ENCODE measurements at places on chromosomes 6 and 20. TPM values are rescaled to one million over a fixed set of nuclear protein-coding genes. Genes with fewer than 3 reads are reported as not detected.
A peak's percentile ranks its signal among the peaks of the same experiment; 100 is the strongest.

GRCh38 chr20:5779071-5779900, 29.1 kb downstream of the SHLD1 start:
- peak; percentile 71 for DNase-seq

Gene CAPN11
- total RNA-seq, result not detected

DNA sequence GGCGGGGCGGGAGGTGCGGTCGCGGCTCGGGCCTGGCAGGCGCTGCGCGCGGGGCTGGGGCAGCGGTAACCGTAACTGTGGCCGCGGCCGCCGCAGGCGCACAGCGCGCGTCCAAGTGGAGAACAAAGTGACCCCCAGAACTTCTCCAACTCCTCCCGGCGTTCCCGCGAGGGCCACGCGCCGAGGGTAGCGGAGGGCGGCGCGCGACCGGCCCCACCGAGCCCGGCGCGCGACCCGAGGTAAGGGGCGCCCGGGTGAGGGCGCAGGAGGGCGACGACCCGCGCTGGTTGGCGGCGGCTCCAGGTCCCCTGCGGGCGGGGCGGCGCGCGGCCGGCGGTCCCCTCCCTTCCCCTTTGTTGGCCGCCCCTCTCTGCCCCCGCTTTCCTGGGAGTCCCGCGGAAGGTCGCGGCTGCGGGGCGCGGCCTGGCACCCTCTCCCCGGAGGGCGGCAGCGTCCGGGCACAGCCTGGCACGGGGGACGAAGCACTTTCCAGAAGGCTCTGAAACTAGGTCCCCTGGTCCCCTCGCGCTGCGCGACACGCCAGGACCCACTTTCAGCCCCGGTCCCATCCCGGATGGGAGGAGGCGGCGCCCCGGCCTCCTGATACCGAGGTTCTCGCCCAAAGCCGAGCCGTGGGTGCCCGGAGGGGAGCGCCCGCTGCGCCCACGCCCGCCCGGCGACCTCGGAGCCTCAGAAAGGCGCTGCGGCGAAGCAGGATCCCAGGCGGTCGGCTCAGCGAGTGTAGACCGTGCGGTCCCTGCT, at the start of gene TIAM2:
Gene TIAM2 (plus strand): TSS at position 62 of the 762 bp plus-strand sequence. CDS start 133,909 bp downstream, outside the sequence.
- DNase-seq, result peak; percentile 35

GRCh38 chr6:8180327-8181159, 78.2 kb upstream of the EEF1E1 start:
- DNase-seq, result peak; percentile 67

- DNase-seq, result no peak
These were observed 42.2 kb upstream of the EDN3 start for GRCh38 chr20:59258221-59258621.

DNA sequence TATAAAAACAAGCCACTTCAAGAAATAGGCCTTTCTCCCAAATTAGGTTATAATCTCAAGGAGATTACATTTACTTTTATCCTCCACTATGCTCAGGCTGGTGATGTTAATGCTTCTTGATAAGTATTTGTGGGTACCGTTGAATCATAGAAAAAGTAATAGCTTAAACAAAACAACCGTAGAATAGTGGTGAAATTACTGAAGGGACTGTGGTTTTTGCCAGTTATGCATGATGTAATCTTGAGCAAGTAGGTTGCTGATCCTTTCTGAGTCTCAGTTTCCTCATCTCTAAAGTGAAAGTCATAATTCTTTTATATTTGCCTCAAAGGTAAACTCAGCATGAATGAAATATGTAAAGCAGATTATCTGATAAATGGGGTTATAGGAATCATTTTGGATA, 187.3 kb upstream of the JAG1 start:
- DNase-seq, result peak; percentile 42

- DNase-seq, result no peak
These were observed 55.8 kb downstream of the SNAI1 start for GRCh38 chr20:50038574-50038991.

DNA sequence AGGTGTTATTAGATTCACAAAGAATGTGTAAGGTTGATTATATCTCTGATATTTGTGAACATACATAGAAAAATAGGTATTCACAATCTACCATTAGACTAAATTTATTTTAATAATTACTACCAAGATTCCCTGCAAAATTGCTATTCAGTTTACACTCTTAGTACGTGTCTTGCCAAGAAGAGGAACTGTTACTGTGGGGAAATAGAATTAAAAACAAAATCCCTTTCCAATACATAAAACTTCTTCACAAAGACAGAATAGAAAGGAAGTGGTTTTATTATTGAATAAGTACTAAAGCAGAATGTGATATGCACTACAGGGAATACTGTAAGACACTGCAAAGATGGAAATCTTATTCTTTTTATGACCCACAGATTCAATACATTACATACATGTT, 17.0 kb downstream of the RAB32 start:
- no peak for DNase-seq

Gene BPIFB2
- total RNA-seq, result not detected

DNA sequence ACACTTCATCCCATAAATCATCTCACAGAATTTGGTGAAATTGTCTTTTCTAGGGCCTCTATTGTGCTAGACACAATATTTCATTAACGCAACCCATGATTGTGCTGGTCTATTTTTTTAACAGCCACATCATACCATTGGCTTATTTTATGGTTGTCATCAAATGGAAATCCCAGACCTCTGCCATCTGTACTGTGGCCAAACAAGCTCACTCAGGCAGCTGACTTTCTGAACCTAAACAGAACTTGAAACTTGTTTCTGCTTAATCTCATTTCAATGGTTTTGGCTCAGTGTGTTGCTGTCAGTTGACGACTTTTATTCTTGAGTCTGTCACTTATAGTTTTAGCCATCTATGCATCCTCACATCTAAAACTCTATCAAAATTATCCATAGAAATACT, 111.8 kb downstream of the HAO1 start:
- no peak for DNase-seq

Gene SRF
- total RNA-seq, result 10.7 TPM

- no peak for DNase-seq
These were observed 74.0 kb upstream of the SNX9 start for GRCh38 chr6:157748839-157749571.

Gene MACROD2
- total RNA-seq, result 0.24 TPM

Gene C4A
- total RNA-seq, result 0.96 TPM

GRCh38 chr6:118968416-118968815, 33.5 kb upstream of the MCM9 start:
- DNase-seq, result peak; percentile 23

GRCh38 chr6:55636406-55637102, 57.6 kb upstream of the HMGCLL1 start:
- DNase-seq, result no peak

DNA sequence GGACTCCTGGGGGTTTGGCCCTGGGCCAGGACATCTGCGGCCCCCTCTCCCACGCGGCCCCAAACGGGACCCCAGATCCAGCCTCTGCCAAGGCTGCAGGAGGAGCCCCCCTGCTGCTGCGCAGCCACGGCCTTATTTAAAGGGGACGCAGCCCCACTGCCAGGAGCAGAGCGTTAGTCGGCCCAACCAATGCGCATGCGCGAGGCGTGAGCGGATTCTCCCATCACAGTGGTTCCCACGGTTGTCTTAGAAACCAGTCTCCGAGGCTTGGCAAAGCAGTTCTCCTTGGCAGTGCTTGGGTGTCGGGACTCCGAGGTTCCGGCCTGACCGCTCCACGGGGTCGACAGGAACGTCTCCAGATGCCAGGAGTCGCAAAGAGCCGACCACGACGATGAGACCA, 288.3 kb upstream of the ZNF337 start:
- peak; percentile 83 for DNase-seq

Gene DPPA5
- total RNA-seq, result not detected

GRCh38 chr20:59600472-59600871, 3.9 kb upstream of the PHACTR3 start:
- DNase-seq, result no peak

- no peak for DNase-seq
These were observed 142.6 kb upstream of the PDE10A start for GRCh38 chr6:165805636-165806035.
